ENCODE measurements at places on chromosomes 5 and 9. TPM values are rescaled to one million over a fixed set of nuclear protein-coding genes. Genes with fewer than 3 reads are reported as not detected.

Gene PCA3
- total RNA-seq = not detected

Gene BHMT2
- total RNA-seq = not detected

Gene MEGF10
- total RNA-seq = not detected

Gene PCDHGC4
- not detected for total RNA-seq

Gene SPINK4
- not detected for total RNA-seq

Gene GABRA1
- total RNA-seq = not detected

All from A549 treated with AZD2906 at 1 μM for 4 hours (cell line).